Endothelial cell of umbilical vein (primary cell): ENCODE measurements at places on chromosomes 2 and 18.

DNA sequence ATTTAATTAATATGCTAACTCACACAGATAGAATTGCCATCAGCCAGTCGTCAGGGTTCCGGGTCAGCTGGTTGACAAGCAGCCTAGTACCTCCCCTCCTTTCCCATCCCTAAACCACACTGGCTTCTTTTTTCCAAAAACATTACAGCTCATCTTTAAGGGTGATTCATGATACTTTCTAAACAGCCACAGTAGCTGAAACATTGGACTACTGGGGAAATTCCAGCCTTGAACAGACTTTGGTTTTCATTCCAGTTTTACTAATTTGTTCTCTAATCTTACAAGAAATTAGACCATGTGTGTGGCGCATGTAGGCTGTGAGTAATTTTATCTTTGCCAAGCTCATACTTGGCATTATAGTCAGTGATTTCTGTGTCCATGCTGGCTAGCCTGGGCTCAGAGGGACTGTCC, 110.8 kb downstream of the FMNL2 start:
- peak; percentile 56 for DNase-seq

DNA sequence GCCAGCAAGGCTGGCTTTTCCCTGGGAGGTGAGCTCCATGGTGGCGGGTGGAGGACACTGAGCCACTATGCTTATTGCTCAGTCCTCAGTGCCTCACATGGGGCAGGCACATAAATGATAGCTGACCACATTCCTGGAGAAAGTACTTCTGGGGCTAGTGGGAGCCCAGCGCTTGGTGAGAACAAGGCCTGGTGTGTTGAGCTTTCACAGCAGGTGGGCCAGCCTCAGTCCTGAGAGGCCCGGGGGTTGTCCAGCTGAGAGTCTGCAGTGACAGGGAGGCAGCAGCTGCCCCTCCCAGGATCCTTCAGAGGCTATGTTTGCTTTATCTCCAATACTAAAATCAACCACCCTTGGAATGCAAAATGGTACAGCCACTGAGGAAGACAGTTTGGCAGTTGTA, 217.7 kb downstream of the ZBTB7C start:
- DNase-seq = no peak

DNA sequence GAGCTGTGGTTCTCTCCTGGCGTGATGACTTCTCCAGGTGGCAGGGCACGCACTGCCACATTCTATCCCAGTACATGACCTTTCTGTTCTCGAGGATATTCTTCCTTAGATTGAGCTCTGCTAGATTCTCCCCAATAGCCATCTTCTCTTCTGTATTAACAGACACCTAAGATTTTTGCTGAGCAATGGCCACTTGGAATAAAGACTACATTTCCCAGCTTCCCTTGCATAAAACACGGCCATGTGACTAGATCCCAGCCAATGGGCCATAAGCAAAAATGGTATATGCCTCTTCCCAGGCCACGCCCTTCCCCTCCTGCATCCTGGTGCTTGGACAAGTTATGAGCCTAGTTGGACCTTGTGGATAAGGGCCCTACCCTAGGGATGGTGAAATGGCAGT, 82.1 kb downstream of the EIF2AK3 start:
- peak; percentile 14 for DNase-seq

GRCh38 chr2:20955277-20956026, 88.4 kb downstream of the APOB start:
- DNase-seq = no peak

- DNase-seq = no peak
These were observed 109.5 kb downstream of the RTN4 start for GRCh38 chr2:54940723-54941122.

GRCh38 chr2:229474125-229474524, 203.0 kb upstream of the PID1 start:
- DNase-seq = no peak
